ENCODE measurements at places on chromosomes 2 and 18.

DNA sequence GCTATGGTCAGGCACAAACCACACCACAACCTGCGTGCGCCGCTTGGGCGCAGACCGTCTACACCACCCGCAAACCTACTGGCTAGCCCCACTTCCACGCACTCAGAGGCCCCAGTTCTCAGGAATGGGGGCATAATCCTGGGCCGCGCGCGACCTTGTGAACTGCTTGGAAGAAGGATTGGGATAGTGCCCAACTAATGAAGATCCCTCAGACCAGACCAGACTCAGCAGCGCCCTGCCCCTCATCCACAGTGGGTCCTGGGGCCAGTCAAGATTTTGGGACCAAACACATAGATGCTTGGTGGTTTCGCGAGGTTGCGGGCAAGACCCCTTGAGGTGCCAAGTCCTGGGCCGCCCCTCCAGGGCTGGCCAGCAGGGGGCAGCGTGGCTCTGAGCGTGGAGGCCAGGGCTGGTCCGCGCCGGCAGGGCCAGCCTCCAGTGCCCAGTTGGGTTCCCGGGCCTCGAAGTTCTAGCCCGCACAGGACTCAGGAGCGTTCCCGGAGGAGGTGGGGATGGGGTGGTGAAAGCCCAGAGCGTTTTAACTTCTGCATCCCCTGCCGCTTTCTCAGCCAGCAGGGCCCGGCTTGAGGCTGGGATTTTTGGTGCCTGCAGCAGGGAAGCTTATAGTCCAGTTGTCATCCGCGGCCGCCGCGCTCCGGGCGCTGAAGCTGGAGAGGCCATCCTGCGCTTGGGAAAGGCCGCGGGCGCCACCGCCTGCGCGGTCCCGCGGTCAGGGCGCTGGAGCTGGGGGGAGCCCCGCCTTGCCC, 8.3 kb downstream of the OSR1 start:
- ATAC-seq, result peak; percentile 3

- ATAC-seq, result no peak
Measured at GRCh38 chr2:121969766-121970639, 214.6 kb downstream of the TSN start.

- no peak for ATAC-seq
Measured at GRCh38 chr2:8361930-8362329, 319.9 kb upstream of the ID2 start.

- no peak for ATAC-seq
Measured at GRCh38 chr2:174281736-174282135, 33.4 kb upstream of the OLA1 start.
